ENCODE measurements at places on chromosomes 4 and X. TPM values are rescaled to one million over a fixed set of nuclear protein-coding genes. Genes with fewer than 3 reads are reported as not detected.

The BGN gene
- 14.9 TPM for total RNA-seq

The STIM2 gene
- 20.2 TPM for total RNA-seq

The CSAG1 gene
- total RNA-seq = not detected

The UNC5C gene
- 4.6 TPM for total RNA-seq

The TMEM47 gene
- total RNA-seq = 82.0 TPM

The MID2 gene
- total RNA-seq = 18.7 TPM

- no peak for DNase-seq
Measured at GRCh38 chr4:138565576-138565975, 323.4 kb upstream of the SLC7A11 start.

- no peak for DNase-seq
Measured at GRCh38 chr4:36088542-36088941, 155.8 kb downstream of the ARAP2 start.
